ENCODE measurements at places on chromosomes 7 and 10.

DNA sequence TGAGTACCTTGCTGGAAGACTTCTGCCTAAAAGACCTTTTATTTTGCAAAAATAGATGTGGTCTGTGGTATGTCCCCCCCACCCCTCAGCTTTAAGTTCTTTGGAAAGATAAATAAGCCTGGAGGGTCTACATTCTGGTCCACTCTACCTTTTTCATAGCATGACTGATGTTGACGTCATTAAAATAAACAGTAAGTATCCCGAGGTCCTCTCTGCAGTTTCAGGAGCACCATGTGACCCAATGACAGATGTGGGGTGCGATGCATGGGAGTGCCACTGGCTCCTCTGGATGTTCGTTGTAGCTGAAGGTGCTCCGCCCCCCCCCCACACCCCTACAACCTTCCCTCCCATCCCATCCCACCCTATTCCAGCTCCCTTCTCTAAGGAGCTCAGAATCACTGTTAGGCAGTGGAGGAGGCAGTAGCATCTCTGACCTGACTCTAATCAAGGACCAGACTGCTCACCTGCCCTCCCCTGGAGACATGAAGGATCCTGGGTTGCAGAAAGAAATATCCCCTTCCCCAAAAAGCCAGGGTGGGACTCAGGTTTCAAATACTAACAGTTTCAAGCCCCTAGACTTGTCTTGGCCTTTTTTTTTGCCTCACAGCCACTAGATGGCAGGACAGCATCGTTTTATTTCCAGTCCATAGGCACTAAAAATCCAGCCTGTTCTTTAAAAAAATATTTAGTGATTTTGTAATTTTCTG is 25.1 kb downstream of the CASP7 start:
- H3K4me1 ChIP-seq, result peaks cover 20% of the 10 kb centered on the region
- no peak for DNase-seq
- no peaks in the 10 kb centered on the region for H3K27me3 ChIP-seq
- H3K27ac ChIP-seq, result no peak overlapping the region

- no peak for DNase-seq
- H3K4me1 ChIP-seq, result peaks cover 45% of the 10 kb centered on the region
- H3K4me3 ChIP-seq, result no peak overlapping the region
These were observed 115.1 kb downstream of the ICA1 start for GRCh38 chr7:8146788-8147413.

DNA sequence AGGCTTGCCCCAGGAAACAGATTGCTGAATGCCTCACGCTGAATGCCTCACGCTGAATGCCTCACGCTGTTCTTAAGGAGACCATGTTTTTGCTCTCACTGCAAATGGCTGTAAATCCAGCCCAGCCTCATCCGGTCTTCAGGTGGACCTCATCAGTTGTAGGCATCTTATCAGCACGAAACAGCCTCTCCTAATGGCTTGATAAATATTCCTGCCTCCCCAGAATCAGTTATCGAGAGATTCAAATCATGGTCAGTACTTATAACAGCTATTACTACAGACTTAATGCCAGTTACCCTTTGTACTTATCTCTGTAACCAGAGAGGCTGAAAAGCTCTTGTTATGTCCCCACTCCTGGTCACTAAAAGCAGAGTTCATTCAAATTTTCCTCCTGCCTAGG is 290.6 kb downstream of the FZD1 start:
- H3K4me3 ChIP-seq, result no peak overlapping the region
- H3K27ac ChIP-seq, result no peak overlapping the region
- no peaks in the 10 kb centered on the region for H3K27me3 ChIP-seq
- no peaks in the 10 kb centered on the region for H3K36me3 ChIP-seq
- no peaks in the 10 kb centered on the region for H3K4me1 ChIP-seq
- no peak for DNase-seq

DNA sequence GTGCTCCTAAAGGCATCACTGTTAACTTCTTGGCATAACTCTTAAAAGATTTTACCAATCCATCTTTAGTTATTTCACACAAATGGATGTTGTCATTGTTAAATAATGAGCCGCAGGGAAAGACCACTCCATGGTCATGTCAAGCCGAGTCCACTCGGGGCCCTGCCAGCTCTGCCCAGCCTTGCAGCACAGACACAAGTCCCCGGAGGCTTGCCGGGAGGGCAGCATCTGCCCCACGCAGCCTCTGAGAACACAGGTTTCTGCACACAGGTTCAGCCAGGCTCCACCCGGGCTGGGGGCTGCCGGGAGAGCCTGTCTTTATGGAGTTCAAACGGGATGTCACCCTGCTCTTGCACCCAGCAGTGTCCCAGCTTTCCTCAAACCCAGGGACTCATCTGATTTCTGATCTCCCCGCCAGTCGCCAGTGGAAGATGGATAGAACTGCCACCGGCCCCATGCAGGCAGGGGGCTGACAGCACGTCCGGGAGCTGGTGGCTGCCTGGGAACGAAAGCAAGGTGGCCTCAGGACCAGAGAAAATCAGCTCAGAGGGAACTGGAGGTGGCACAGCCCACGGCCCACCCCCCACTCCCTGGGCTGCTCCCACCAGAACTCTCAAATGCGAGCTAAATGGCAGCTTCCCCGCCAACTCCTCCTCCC is 156.2 kb downstream of the TCERG1L start:
- H3K27ac ChIP-seq, result no peak overlapping the region
- H3K4me3 ChIP-seq, result no peak overlapping the region
- H3K36me3 ChIP-seq, result no peaks in the 10 kb centered on the region
- no peaks in the 10 kb centered on the region for H3K4me1 ChIP-seq
- peaks cover 2% of the 10 kb centered on the region for H3K27me3 ChIP-seq

GRCh38 chr7:18425227-18425626 is 70.3 kb upstream of the HDAC9 start:
- DNase-seq, result no peak
- H3K36me3 ChIP-seq, result no peaks in the 10 kb centered on the region
- no peak overlapping the region for H3K27ac ChIP-seq

All from CD4-positive, alpha-beta T cell (primary cell).